ENCODE measurements at places on chromosomes 2 and 18. TPM values are rescaled to one million over a fixed set of nuclear protein-coding genes. Genes with fewer than 3 reads are reported as not detected.

SLC11A1 gene
- under 0.01 TPM for total RNA-seq

RIT2 gene
- not detected for total RNA-seq

AKAIN1 gene
- not detected for total RNA-seq

NDUFV2 gene
- 175 TPM for total RNA-seq

TGFBRAP1 gene
- 20.1 TPM for total RNA-seq

SLC35F6 gene
- 61.0 TPM for total RNA-seq

HSPE1 gene
- 90.9 TPM for total RNA-seq

TUBB8B gene
- not detected for total RNA-seq

SKA1 gene
- total RNA-seq: 25.4 TPM

TFCP2L1 gene
- not detected for total RNA-seq

WDR43 gene
- total RNA-seq: 159 TPM

MOGAT1 gene
- total RNA-seq: not detected

MEIS1 gene
- total RNA-seq: 15.8 TPM

INO80C gene
- 5.5 TPM for total RNA-seq

PCARE gene
- not detected for total RNA-seq

XIRP2 gene
- 1.8 TPM for total RNA-seq

ATP5MC3 gene
- 128 TPM for total RNA-seq

PRSS56 gene
- not detected for total RNA-seq

DNAH7 gene
- total RNA-seq: 0.73 TPM

PFN4 gene
- 0.78 TPM for total RNA-seq

ATP8B1 gene
- total RNA-seq: 43.2 TPM

RAD51AP2 gene
- total RNA-seq: not detected

CRYGC gene
- not detected for total RNA-seq

CNDP1 gene
- not detected for total RNA-seq
